ENCODE measurements at places on chromosomes 2 and 18.
A peak's percentile ranks its signal among the peaks of the same experiment; 100 is the strongest.

DNA sequence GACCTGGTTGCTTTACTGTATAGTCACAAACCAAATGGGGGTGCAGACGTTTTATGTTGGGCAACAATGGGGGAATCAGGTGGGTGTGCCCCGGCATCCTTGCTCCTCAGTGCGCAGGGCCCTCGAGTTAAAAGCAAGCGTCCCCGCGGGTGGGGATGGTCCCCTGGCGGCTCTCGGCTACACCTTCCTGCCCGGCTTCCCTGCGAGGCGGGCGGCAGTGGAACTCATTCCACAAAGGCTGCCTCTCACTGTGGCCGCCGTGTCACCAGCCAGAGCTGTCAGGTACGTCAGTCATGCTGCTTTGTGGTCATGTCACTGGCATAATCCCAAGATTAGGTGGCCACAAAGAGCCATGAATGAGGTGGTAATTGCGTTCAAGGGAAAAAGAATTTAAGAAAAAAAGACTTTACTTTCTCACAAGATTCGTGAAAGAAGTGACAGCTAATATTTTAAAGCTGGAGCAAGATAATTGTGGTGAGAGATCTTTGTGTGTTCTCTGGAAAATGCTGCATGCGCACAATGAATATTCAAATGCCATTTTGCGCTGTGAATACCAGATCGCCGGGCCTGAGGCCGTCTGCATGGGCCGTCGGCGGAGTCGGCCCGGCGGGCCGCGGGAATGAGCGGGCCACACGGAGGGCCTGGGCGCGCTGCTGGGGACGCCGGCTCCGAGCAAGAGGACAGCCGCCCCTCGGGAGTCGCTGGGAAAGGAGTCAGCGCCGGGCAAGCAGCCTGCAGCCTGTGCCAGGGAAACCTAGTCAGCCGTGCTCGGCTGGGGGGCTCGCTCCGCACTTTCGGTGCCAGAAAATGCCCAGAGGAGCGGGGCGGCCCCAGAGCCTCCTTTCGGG lies 82.3 kb upstream of the LDLRAD4 start:
- peak; percentile 88 for ATAC-seq

GRCh38 chr18:45617284-45617683 lies 2.0 kb downstream of the SLC14A2 start:
- peak; percentile 53 for ATAC-seq

DNA sequence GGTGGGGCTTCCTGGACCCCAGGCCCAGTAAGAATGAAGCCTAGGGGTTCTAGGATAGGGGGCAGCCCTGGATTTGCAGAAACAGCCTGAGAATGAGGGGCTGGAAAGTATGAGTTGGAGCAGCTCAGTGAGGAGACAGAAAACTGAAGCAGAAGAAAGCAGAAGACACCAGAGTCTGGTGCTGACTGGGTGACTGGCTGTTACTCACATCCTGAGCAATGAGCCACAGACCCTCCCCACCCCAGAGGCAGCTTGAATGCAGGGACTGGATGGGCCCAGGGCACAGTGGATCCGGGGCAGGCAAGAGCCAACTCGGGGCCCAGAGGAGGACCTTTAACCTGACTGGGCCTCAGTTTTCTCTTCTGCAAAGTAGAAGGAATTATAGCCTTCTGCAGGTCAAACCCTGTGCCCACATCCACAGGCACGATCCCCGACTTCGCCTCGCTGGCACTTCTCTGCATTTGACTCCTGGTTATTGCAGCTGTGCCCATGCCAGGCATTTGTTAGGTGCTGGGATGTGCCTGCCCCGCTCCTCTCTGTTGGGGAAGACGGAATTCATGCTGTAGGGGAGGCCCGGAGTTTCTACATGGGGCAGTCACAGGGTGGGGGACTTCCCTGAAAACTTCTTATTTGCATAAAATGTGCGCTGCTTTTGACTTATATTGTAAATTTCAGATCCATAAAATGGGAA lies 8.5 kb downstream of the STEAP3 start:
- ATAC-seq = peak; percentile 12

- no peak for ATAC-seq
Observed at GRCh38 chr2:55526174-55526573, 6.7 kb downstream of the CFAP36 start.

GRCh38 chr2:222393733-222394267 lies 30.5 kb upstream of the SGPP2 start:
- ATAC-seq = no peak

DNA sequence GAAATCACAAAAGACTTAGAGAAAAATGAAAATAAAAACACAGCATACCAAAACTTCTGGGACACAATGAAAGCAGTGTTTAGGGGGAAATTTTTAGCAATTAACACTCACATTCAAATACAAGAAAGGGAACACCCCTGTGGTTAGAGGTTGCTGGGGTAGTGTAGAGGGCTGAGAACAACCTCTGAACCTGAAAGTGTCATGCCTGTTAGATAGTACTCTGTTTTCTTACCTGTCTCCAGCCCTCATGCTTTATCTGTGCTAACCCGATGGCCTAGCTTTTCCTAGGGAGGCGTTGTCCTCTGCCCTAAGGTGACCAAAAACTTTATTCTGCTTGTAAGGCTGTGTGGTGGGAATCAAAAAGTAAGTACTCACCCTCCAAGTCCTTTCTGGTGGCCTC lies 122.6 kb upstream of the OTX1 start:
- ATAC-seq = no peak

DNA sequence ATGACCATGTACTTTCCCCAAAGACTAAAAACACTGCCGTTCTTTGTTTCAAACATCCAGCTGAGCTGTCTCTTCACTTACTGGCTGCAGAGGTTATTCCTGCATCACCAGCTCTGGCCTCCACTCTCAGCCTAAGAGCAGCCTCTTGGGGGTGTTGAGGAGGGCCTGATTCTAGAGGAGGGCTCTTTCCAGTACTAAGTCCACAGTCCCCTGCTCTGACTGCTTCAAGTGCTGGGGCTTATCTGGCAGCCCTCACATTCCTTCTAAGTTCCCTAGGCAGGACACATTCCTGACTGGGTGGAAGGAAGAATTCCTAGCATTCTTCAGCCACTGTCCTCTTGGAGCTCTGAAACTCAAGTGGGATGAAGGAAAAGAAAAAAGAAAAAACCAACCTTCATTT lies 32.9 kb upstream of the EHBP1 start:
- peak; percentile 81 for ATAC-seq

GRCh38 chr18:51753365-51754057 lies 556.0 kb upstream of the MEX3C start:
- no peak for ATAC-seq

GRCh38 chr2:72350852-72351251 lies 203.2 kb upstream of the CYP26B1 start:
- ATAC-seq = no peak

- ATAC-seq = no peak
Observed at GRCh38 chr18:48831113-48831759, 119.5 kb downstream of the SMAD7 start.

DNA sequence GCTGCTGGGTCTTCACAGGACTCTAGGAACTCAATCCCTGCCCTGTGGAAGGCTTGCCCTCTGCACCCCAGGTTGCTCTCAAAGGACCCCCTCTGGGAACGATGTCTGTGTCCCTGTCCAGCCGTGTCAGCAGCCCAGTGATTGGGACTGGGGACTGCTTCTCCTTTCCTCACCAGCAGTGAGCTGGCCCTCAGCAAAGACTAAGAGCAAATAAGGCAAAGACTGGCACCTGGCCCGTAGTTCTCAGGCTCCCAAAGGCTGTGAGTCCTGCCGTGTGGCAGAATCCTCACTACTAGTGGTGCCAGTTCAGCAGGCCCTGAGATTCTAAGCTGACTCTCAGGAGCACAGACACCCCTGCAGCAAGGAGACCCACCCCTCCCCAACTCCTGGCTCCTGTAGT lies 47.8 kb downstream of the TMEM163 start:
- ATAC-seq = no peak

GRCh38 chr2:30038419-30038818 lies 108.4 kb upstream of the YPEL5 start:
- ATAC-seq = no peak

DNA sequence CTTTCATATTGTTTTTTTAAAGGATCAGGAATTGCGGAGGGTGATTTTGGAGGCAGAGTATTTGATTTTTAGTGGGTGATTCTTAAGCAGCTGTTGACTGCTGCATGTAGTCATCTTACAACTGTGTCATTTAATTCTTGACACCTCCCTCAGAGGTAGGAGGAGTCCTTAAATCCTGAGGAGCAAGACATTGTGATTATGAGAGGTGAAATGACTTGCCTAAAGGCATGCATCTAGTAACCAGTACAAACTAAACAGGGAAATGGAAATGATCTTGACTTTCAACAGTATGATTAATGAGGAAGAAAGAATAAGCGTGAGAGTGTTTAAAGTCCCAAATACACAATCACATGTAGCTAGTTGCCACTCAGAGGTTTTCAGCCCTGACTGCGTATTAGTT lies 440.7 kb downstream of the THSD7B start:
- no peak for ATAC-seq

GRCh38 chr2:112084689-112085374 lies 29.8 kb downstream of the TMEM87B start:
- no peak for ATAC-seq

GRCh38 chr2:44778671-44779476 lies 162.6 kb upstream of the SIX3 start:
- no peak for ATAC-seq

GRCh38 chr18:11106894-11107293 lies 42.5 kb downstream of the PIEZO2 start:
- ATAC-seq = no peak

- no peak for ATAC-seq
Observed at GRCh38 chr2:96759548-96759947, 1.2 kb upstream of the CNNM4 start.

- ATAC-seq = no peak
Observed at GRCh38 chr2:191190435-191190834, 39.6 kb upstream of the STAT4 start.

DNA sequence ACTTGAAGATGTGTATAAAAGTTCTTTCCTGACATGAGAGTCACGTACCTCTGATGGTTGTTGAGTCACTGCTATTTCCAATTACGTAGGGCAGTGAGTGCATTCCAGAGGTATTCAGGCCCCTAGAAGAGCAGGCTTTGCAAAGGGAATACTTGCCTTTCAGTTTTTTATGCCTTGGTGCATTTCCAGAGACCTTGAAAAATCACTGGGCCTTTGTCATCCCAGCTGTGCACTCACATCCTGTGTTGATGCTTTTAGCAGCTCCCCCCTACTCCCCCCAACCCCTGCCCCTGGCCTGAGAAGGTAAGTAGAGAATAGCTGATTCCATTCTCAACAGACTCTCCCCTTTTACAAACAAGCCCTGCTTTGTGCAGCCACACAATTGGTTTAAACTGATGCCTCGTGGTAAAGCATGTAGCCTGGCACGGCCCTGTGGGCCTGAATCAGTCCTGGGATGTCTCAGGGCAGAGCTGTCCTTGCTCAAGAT lies 174.2 kb downstream of the PRPF40A start:
- peak; percentile 90 for ATAC-seq

DNA sequence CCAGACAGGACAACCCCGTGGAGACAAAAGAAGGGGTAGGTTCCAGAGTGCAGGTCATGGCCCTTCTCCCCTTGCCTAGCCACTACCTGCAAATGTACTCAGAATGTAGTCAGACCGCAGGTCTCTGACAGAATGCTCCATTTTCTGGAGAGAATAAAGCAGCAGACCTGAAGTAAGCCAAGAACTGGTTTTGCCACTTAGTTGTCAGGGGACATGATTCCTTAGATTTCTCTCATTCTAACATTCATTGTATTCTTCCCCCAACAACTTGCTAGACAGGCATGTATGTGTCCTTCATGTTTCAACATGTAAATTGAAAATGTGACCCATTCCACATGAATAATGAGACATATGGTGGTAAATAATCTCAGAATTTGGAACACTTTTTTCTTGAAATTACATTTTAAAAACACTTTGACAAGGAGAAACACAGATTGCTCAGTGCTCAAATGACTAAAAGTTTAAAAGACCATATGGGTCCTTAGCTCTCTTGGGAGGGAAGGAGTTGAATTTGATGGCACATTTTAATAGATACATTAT lies 142.4 kb downstream of the CCBE1 start:
- no peak for ATAC-seq

- no peak for ATAC-seq
Observed at GRCh38 chr2:36178384-36178783, 177.2 kb upstream of the CRIM1 start.

GRCh38 chr2:157439824-157440186 lies 4.1 kb downstream of the CYTIP start:
- no peak for ATAC-seq

DNA sequence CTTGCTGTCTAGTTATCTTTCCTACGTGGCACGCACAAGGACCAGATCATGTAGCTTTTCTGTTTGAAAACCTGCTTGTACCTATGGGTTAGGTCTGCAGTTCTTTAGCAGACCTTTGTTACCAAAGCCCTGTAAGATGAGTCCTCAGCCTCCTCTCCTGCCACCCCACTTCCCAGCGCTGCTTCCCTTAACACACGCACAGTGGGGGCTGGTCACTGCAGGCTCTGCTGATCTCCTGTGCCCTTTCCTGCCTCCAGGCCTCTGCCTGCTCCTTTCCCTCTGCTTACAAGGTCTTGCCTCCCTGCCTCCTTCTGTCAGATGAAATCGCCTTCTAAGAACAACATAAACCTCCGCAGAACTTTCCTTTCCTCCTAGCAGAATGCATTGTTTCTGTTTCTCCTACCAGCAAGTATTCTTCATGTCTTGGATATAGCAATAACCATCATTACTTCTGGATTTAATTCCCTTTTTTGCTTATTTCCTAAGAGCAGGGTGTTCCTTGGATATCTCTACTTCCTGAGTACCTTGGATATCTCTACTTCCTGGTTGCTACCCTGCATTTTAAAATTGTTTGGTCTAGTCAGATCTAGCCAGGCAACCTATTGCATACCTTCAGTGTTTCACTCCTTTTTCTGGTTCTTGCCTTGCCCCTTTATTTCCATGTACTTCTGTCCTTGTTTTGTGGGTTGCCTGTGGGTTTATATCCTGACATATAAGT lies 159.6 kb upstream of the ALPP start:
- ATAC-seq = no peak

GRCh38 chr18:28204154-28204553 lies 27.2 kb upstream of the CDH2 start:
- no peak for ATAC-seq

DNA sequence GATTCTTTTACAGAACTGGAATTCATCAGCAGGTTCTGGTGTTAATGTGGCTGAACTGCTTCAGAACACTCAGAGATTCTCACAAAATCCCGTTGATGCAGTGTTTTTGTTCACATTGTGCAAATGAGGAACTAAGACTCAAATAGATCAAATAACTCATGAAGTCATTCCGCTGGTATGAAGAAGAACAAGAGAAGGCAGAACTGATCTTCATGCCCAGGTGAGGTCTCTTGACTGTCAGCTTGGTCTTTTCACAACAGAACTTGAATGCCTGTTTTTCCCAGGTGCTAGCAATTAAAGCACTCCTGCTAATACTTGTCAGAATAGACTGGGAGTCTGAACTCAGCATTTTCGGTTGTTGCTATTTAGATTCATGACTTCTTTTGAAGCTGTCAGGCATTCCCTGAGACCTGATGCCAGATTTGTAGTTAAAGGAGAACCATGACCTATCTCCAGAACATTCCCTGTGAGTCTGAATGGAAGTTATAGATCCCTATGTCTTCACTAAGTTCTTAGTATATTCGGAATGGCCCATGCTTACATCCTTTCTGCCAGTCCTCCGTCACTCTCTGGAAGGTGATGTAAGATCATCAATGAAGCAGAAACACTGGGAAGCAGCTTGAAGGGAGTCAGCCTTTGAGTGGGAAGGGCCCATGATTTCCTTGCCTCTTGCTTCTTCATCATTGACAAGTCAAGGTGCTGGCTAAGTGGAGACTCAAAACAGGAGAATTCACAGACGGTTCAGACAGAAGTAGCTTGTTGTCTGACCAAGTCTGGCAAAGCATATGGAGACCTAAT lies 155.7 kb downstream of the MTCL1 start:
- no peak for ATAC-seq
